ENCODE measurements at places on chromosomes 12 and 14.

GRCh38 chr14:74946659-74947281 lies 8.6 kb downstream of the PGF start:
- no peak for DNase-seq

GRCh38 chr12:98182821-98183220 lies 332.6 kb upstream of the TMPO start:
- DNase-seq = no peak

- no peak for DNase-seq
Measured at GRCh38 chr14:68374682-68375081, 418.2 kb downstream of the ZFP36L1 start.

GRCh38 chr14:54220071-54220703 lies 176.6 kb upstream of the CDKN3 start:
- no peak for DNase-seq

GRCh38 chr12:38282886-38283285 lies 33.7 kb upstream of the ALG10B start:
- no peak for DNase-seq

- no peak for DNase-seq
Measured at GRCh38 chr12:110249716-110250225, 31.3 kb upstream of the ATP2A2 start.

DNA sequence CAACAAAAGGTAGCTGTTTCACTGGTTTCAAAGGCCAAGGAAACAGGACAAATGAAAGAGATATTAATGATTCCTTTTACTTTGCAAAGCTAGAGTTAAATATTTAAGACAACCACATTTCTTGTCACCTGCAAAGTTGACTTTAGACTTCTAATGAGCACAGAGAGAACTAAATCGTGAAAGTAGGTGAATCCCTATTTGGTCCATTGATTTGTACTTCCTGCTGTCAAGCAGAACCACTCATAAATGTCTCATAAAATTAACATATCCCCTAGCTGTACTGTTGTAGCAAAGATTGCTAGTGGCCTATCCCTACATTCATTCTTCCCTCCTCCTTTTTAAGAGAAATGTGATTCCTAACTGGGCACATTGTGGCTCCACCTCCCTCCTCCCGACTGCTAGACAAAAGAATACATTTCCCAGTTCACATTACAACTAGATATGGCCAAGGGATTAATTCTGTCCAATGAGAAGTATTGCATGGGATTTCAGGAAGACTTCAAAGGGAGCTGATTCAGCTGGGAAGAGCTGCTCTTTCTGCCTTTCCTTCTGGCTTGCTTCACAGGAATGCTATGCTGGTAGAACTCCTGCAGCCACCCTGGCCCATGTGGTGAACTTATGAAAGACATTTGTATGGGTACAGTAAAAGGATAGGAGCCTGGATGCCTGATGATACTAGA lies 227.5 kb upstream of the ABCD2 start:
- DNase-seq = no peak

GRCh38 chr12:121132601-121133481 lies at the start of gene P2RX7:
Gene P2RX7 (plus strand): TSS chr12:121132876. CDS start chr12:121132971, 95 bp downstream.
- peak; percentile 34 for DNase-seq

- DNase-seq = no peak
Measured at GRCh38 chr14:29376237-29376636, 551.4 kb downstream of the PRKD1 start.

- no peak for DNase-seq
Measured at GRCh38 chr12:132601171-132601883, 9.1 kb downstream of the LRCOL1 start.

GRCh38 chr12:124270671-124271070 lies 24.2 kb upstream of the RFLNA start:
- no peak for DNase-seq

DNA sequence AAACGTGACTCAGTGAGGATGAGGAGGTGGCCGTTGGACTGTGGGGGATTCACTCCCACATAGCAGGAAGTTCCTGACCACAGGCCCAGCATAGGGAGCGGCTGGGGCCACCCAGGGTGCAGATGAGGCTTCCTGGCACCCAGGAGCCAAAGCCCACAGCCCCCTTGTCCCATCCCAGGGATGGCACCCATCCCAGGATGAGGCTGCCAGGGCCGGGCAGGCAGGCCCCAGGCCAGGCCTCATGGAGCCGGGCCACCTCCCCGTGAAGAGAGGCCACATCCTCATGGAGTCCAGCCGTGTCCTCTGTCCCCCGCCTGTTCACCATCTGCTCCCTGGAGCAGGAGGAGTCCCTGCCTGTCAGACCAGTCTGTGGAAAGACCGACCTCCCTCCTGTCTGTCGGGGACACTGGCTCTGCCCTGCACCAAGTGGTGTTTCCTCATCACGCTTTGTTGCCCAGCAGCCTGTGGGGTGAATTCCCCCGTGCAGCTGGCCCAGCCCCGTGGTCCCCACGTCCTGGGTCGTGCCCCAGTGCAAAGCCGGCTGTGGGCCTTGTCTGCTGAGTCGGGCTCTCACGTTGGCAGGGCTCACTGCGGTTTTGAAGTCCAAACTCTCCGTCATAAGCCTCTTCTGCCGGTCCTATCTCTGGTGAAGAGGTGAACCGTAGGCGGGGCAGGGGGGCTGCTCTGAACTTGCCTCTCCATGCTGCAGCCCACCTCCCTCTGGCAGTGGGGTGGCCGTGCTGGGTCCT lies 24.5 kb downstream of the MMP17 start:
- no peak for DNase-seq

DNA sequence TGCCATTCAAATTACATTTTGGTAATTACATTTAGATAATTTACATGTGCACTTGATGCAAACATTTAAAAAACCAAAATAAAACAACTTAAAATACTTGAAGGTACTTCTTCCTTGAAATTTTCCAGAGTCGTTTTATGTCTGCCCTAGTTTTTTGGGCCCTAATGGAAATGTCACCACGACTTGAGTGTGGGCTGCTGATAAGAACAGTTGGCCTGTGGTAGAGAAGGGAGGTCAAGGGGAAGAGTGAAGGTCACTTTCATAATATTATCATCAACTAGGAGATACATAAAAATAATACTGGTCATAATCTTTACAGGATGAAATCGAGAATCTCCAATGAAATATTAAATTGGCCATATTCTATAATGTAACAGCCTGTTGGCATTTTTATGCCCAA lies 23.1 kb downstream of the ZDHHC17 start:
- DNase-seq = no peak

- no peak for DNase-seq
Measured at GRCh38 chr14:38280081-38280480, 24.2 kb upstream of the CLEC14A start.

- no peak for DNase-seq
Measured at GRCh38 chr12:68806488-68807237, 1.3 kb upstream of the MDM2 start.

GRCh38 chr14:70713096-70713495 lies 71.4 kb downstream of the TTC9 start:
- DNase-seq = no peak

- no peak for DNase-seq
Measured at GRCh38 chr12:2145433-2145998, 92.7 kb downstream of the CACNA1C start.

- no peak for DNase-seq
Measured at GRCh38 chr12:51779876-51780275, 68.6 kb downstream of the FIGNL2 start.

GRCh38 chr14:70008284-70009262 lies 129.4 kb downstream of the SMOC1 start:
- DNase-seq = no peak

DNA sequence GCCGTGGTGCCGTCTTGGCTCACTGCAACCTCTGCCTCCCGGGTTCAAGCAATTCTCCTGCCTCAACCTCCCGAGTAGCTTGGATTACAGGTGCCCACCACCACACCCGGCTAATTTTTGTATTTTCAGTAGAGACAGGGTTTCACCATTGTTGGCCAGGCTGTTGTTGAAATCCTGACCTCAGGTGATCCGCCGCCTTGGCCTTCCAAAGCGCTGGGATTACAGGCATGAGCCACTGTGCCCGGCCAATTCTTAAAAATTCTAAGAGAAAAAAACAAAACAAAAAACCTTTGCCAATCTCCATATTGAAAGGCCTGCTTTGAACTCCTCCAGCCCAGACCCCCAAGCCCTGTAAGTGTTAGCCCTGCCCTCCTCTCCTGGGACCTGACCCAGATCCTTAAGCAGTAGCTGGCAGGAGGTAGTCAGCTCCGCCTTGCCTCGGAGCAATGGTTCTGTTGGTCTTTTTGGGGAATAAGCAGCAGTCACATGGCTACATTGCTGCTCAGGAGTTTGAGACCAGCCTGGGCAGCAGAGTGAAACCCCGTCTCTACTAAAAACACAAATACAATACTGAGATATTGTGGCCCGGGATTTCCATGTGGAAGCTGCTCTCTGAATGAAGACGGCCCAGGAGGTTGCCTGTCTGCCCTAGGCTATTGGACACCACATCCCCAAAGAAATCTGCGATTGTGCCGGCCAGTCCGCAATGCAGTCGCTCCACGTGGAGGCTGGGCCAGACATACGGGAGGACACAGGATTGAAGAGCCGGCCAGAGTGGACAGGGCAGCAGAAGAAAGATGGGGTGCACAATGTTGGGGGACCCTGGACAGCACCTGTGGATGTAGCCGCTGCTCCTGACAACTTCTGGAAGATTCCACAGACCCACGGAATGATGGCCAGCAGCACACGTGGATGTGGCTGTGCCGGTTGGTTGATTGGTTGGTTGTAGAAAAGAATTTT lies 28.8 kb upstream of the BEGAIN start:
- no peak for DNase-seq

GRCh38 chr12:32272465-32272864 lies 126.9 kb upstream of the FGD4 start:
- DNase-seq = no peak

GRCh38 chr14:49619730-49620129 lies 696 bp downstream of the RPL36AL start:
- DNase-seq = no peak

DNA sequence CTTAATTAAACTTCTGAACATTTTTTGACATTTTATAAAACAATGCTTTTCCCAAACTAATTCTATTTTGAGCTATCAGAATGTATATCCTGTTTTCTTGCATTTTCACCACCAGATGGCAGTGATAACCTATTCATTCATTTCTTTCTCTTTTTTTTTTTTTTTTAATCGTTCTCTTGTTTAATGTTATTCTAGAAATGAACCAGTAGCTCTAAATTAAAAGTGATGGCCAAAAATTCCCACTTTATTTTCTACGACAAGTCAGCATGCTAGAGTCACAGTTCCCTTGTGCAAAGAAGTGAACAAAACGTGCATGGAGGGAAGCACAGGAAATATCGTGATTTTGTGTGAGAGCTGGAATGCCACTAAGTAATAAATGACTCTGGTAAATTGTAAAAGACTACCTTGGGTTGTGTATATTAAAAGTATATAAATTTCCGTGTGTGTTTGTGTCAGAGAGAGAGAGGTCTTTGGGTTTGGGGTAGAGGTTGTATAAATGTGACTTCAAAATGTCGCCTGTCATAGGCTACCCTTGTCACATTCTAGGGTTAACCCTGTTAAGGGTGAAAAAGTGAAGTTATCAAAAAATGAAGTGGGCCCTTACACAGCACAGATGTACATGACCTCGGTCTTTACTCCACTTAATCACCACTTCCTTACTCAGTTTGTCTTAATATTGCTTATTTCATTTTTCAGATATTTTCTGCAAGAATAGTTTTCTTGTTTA lies 40.4 kb upstream of the LDHB start:
- no peak for DNase-seq

GRCh38 chr14:42523666-42524065 lies 917.0 kb downstream of the LRFN5 start:
- no peak for DNase-seq

DNA sequence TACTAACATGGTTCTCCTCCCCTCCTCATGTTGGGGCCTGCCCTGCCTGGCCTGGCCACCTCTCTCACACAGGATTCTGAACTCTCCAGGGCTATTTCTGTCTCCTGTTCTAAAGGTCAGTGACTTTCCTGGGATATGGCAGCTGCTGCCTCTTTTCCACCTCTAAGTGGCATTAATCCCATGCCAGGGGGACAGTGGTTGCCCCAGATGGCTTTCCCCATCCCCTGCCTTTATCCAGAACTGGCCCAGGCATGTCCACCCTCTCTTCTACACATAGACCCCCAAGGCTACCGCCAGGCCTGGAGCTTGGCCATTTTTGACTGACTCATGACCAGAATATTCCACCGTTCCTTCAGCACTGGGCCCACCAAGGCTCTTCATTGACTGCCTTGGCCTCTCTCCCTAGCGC lies 90.4 kb downstream of the IRF2BPL start:
- no peak for DNase-seq

DNA sequence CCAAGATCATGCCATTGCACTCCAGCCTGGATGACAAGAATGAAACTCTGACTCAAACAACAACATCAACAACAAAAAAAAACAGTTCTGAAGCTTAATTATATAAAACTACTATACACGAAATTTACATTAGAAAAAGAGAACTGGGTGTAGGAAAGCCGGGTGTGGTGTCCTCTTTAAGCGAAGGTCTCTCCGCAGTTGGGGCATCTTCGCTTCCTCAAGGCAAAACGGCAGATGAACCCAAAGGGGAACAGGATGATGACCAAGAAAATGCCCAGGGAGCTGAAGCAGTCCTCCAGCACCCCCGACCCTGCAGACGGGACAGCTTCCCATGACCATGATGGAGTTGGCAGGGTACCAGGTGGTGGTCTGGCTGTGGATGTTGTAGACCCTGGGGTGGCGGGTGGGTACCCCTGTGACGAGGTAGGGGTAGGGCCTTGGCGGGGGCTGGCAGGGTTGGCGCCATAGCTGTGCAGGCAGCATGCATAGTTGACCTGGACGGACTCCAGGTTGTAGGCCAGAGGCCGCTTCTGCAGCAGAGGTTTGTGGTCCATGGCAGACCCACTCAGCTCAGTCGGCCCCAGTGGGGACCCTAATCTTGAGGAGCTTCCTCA lies 18.2 kb upstream of the BCAT1 start:
- no peak for DNase-seq

- DNase-seq = no peak
Measured at GRCh38 chr12:69026336-69026735, 93.4 kb upstream of the CPM start.

GRCh38 chr14:44168566-44168965 lies 338.5 kb downstream of the FSCB start:
- no peak for DNase-seq

DNA sequence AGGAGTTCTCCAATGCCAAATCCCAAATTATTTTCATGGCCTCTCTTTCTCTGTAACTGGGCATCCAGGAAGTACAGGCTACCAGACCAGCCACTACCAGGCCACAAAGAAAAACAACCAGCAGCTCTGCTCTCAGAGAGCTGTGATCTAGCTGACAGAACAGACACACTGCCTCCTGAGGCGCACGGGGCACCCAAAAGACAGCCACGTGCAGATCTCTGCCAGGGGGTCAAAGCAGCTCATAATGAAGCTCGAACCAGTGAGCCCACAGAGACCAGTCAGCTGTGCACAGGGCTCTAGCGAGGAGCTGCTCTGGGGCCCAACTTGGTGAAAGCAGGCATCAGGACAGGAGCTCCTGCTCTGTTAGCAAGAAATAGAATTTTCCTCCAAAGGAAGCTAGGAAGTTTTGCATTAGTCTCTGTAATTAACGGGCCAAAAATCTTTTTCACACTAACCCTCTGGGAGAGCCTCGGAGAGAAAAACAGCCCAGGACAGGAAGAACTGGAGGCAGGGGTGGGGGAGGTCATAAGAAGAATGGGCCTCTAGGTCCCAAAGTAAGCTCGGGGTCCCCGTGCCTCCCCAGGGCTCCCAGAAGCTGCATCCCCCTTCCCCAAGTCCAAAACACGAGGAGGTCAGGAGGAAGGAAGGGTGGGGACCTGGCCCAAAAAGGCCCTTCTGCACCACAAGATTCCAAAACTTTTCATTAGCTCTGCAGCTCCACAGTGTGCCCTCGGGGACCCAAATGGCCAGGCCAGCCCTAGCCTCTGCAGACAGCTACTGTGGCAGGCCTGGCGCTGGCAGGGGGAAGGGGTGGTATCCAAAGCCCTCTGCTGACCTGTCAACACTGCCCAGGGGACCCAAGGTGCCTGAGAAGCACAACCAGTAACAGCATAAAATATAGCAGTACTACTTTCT lies 30.2 kb downstream of the ACTN1 start:
- DNase-seq = no peak
